KBM-7 (cell line): ENCODE measurements at places on chromosomes 4 and X.

DNA sequence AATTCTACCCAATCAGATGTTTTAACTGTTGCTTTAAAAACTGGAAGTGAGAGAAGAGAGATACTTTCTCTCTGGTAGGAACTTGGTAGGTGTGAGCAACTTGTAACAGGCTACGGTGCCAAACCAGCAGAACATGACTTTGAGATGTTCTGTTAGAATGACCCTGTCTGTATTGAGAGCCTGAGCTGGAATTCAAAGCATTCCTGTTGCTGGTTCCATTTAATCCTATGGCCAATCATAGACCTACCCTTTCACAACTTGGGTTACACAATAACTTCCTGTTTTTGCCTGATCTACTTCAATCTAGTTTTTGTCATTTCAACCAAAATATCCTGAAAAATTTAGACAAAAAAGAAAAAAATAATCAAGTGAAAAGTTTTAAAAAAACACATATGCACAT, 1.7 kb upstream of the PRRG1 start:
- DNase-seq: peak; percentile 63

GRCh38 chr4:1907848-1908525, 36.8 kb downstream of the NSD2 start:
- DNase-seq: no peak

DNA sequence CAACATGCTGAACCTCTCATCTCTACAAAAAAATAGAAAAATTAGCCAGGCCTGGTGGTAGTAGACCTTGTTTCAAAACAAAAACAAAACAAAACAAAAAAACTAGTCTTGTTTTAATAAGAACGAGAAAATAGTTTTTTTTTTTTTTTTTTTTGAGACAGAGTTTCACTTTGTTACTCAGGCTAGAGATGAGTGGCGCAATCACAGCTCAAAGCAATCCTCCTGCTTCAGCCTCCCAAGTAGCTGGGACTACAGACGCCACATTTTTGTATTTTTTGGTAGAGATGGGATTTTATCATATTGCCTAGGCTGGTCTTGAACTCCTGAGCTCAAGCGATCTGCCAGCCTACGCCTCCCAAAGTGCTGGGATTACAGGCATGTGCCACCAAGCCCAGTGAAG, 47.7 kb upstream of the UGDH start:
- DNase-seq: no peak

DNA sequence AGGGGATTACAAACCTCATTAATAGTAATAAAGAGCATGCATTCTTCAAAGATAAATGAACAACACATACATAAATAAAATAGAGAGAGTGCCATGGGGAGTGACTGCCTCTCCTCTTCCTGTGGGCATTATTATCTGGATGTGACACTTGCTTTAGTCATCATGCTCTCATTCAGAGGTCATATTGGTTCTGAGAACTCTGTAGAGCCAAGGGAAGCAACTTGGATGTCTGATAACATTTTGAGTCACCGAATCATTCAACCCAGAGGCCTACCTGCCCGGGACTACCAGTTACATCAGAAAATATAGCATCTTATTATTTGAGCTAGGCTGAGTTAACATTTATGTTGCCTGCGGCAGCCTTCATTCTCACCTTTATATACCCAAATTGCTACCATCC, 489.5 kb downstream of the STIM2 start:
- no peak for DNase-seq

GRCh38 chr4:53863736-53864365, 200.6 kb downstream of the CHIC2 start:
- DNase-seq: no peak

- no peak for DNase-seq
Measured at GRCh38 chr4:147566762-147567161, 50.4 kb upstream of the TMEM184C start.
